IMR-90 (cell line): ENCODE measurements at places on chromosomes 11 and 22. TPM values are rescaled to one million over a fixed set of nuclear protein-coding genes. Genes with fewer than 3 reads are reported as not detected.

The CLMP gene
- total RNA-seq: 54.7 and 56.1 TPM in 2 replicates

GRCh38 chr22:33600595-33600994 is 319.7 kb downstream of the LARGE1 start:
- 0 out of 2 replicates have a peak, but pooled peaks cover 2% of the 10 kb centered on the region for H3K36me3 ChIP-seq
- no peak overlapping the region for H3K4me3 ChIP-seq
- no peaks in the 10 kb centered on the region for H3K4me1 ChIP-seq
- no peak overlapping the region for H3K27ac ChIP-seq
- no peaks in the 10 kb centered on the region for H3K27me3 ChIP-seq
- DNase-seq: no peak

- H3K4me1 ChIP-seq: no peaks in the 10 kb centered on the region
- 0 out of 2 replicates have a peak, but pooled peaks cover 4% of the 10 kb centered on the region for H3K36me3 ChIP-seq
- no peak overlapping the region for H3K4me3 ChIP-seq
- H3K27ac ChIP-seq: no peak overlapping the region
- no peaks in the 10 kb centered on the region for H3K27me3 ChIP-seq
Observed at GRCh38 chr22:40782521-40782920, 36.6 kb downstream of the SLC25A17 start.

The C11orf16 gene
- not detected in 2 replicates for total RNA-seq

GRCh38 chr11:119996556-119996955 is 141.4 kb downstream of the TRIM29 start:
- no peak overlapping the region for H3K27ac ChIP-seq
- no peak overlapping the region for H3K4me3 ChIP-seq
- DNase-seq: no peak
- H3K4me1 ChIP-seq: no peaks in the 10 kb centered on the region
- H3K27me3 ChIP-seq: peaks cover 3% of the 10 kb centered on the region

DNA sequence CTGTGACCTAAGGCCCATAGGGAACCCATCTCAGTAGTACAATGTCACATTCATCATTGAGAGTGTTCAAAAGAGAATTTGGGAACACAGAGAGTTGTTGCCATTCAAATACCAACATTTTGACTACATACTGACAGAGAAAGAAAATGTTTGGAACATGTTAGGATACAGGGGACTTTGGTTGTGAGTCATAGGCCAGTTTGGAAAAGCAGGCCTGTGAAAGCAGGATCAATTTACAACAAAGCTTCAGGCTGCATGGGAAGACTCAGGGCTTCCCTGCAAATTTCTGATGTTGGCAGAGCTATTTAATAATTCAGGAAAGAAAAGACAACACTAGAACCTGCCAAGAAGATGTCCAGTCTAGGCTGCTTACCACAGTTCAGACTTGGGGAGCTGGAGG is 374 bp downstream of the NLRP10 start:
- peak overlapping the region; percentile 90 for H3K27ac ChIP-seq
- no peaks in the 10 kb centered on the region for H3K36me3 ChIP-seq
- H3K4me1 ChIP-seq: peaks cover 32% of the 10 kb centered on the region
- no peak overlapping the region for H3K4me3 ChIP-seq
- DNase-seq: peak; percentile 90
- H3K27me3 ChIP-seq: no peaks in the 10 kb centered on the region

DNA sequence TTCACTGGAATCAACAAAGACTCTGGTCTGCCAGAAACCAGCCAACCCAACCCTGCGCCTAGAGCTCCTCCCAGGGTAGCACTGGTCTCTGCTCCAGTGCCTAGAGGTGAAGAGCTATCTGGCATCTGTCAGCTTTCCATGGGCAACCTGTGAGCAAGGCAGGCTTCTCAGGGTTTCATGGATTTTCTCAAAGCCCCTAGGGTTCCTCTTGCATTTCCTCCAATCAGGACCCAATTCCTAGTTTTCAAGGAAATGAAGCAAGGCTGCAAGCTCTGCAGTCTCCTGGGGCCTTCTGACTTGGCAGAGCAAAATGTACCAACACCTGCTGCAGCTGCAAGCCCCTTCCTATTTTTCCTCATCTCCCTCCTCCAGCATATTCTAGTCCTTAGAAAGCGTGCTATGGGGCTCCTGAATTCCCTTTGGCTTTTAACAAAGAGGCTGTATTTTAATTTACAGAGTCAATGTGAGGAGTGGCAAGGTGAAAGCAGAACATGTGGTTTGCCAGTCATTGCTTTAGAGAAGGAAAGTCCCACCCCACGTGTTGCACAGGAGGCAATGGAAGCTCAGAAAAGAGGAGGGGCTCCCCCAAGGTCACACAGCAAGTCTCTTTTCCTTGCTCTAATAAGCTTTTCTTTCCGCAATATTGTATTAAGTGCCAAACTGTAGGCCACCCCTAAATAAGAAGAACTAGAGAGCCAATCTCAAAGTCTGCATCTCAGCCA is 33.0 kb upstream of the RIC3 start:
- no peaks in the 10 kb centered on the region for H3K4me1 ChIP-seq
- no peak for DNase-seq
- H3K4me3 ChIP-seq: no peak overlapping the region
- no peaks in the 10 kb centered on the region for H3K36me3 ChIP-seq
- peaks cover 19% of the 10 kb centered on the region for H3K27me3 ChIP-seq

The CTSC gene
- 178 and 208 TPM in 2 replicates for total RNA-seq

GRCh38 chr22:37221424-37222333 is 9.4 kb upstream of the SSTR3 start:
- H3K27ac ChIP-seq: no peak overlapping the region
- H3K4me1 ChIP-seq: no peaks in the 10 kb centered on the region
- no peak overlapping the region for H3K4me3 ChIP-seq
- no peaks in the 10 kb centered on the region for H3K36me3 ChIP-seq

GRCh38 chr22:44847380-44847779 is 95.0 kb downstream of the ARHGAP8 start:
- H3K4me1 ChIP-seq: no peaks in the 10 kb centered on the region
- H3K27ac ChIP-seq: no peak overlapping the region
- no peaks in the 10 kb centered on the region for H3K36me3 ChIP-seq
- no peak for DNase-seq

DNA sequence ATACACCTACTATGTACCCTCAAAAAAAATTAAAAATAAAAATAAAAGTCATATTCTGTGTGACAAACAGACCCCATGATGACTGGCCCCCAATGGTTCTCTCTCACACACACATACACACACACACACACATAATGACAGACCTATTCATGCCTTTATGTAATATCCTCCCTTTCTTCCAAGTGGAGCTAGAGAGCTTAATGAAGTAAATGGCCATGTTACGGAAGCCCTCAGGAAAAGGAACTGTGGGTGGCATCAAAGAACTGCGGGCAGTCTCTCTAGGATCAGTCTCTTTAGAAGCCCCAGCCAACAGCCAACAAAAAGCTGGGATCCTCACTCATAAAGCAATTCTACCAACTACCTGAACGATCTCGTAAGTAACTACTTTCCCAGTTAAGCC is 125.5 kb downstream of the SIK3 start:
- no peak overlapping the region for H3K27ac ChIP-seq
- no peaks in the 10 kb centered on the region for H3K36me3 ChIP-seq
- H3K4me3 ChIP-seq: no peak overlapping the region
- no peaks in the 10 kb centered on the region for H3K27me3 ChIP-seq
- peaks cover under 1% of the 10 kb centered on the region; the same call in 1 of the 2 replicates for H3K4me1 ChIP-seq

- H3K27ac ChIP-seq: no peak overlapping the region
- no peaks in the 10 kb centered on the region for H3K27me3 ChIP-seq
- H3K36me3 ChIP-seq: no peaks in the 10 kb centered on the region
- no peak for DNase-seq
- no peak overlapping the region for H3K4me3 ChIP-seq
Observed at GRCh38 chr11:118275176-118275575, 11.1 kb upstream of the MPZL2 start.

The HTR3B gene
- not detected in 2 replicates for total RNA-seq

DNA sequence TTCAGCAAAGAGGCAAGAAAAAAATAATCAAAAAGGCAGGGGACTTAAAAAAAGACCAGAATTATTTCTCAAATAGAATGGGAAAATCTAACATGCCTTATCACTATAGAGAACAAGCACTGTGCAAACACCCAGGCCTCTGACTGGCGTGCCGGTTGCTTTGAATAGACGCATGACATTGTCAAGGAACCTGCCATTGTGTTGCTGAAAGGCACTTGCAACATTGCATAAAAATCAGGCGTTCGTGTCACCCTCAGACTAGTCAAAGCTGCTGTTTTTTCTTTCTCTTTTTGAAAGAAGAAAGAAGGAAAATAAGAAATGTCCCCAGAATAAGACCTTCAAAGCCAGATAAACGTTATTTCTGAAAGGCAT is 549.3 kb upstream of the CADM1 start:
- H3K27ac ChIP-seq: no peak overlapping the region
- H3K27me3 ChIP-seq: no peaks in the 10 kb centered on the region; the same call in 1 of the 2 replicates
- H3K4me1 ChIP-seq: no peaks in the 10 kb centered on the region
- DNase-seq: no peak
